Right ventricle myocardium inferior (tissue), 1 donor: ENCODE measurements at places on chromosomes 16 and 17. TPM values are rescaled to one million over a fixed set of nuclear protein-coding genes. Genes with fewer than 3 reads are reported as not detected.

PLD6 gene
- total RNA-seq: 12.9 TPM

TGFB1I1 gene
- 19.9 TPM for total RNA-seq

- DNase-seq: no peak
Observed at GRCh38 chr17:39365242-39365641, 36.2 kb downstream of the FBXL20 start.

DNA sequence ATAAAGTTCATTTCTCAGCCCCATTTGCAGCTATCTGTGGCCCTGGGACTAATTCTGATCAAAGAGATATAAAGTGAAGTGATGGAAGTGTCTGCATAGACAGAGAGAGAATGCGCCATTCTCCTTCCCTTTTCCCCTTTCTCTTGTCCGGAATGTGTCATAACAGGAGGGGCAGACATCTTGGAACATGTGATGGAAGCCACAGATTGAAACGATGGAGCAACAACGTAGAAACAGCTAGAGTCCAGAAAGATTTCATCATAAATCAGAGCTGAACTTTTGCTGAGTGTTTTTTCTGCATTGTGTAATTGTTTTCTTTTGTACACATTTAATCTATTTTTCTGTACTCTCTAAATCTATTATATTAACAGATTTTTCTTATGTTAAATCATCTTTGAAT is 11.3 kb downstream of the ASGR1 start:
- no peak for DNase-seq
